ENCODE measurements at places on chromosomes 5 and 9.

GRCh38 chr9:109477258-109478050, 20.7 kb downstream of the PTPN3 start:
- DNase-seq: peak; percentile 26

- DNase-seq: no peak
Measured at GRCh38 chr9:96874947-96875460, 20.7 kb upstream of the ZNF782 start.

GRCh38 chr5:138884094-138884493, 9.0 kb upstream of the LRRTM2 start:
- no peak for DNase-seq

DNA sequence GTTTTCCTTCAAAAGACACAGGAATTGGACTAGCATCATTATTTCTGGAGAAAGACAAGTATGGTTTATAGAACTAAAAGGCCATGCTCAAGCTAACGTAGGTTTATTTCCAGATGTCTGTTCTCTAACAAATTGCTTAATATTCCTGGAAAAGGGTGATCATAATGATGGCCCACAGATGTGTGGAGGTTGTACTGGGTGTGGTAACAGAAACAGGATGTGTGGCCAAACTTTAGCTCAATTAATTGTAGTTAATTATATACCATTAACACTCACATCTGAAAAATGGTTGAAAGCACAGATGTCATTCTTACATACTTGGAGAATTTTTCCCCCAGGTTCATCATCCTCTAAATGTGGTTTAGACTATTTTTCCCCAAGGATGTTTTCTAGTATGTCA, 292.7 kb upstream of the RASA1 start:
- no peak for DNase-seq

DNA sequence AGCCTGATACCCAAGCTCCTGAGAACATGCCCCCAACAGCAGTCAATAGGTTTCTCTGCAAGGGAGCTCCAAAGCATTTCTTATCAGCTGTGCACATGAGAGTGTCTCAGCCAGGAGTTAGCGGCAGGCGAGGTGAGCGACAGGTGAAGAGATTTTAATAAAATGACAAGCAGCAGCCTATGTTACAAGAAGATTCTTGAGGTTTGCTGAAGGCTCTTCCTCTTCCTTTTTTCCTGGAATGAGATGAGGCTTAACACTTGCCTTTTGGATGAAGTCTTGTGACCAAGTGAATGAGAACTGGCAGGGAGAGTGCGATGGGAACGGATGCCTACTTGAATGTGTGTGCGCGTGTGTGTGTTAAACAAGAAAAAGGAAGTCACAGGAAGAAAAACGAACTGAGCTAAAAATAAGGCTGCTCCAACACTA, 76.1 kb downstream of the SHB start:
- DNase-seq: peak; percentile 16

Data from hematopoietic multipotent progenitor cell treated with erythropoietin and hydrocortisone succinate and interleukin-3 and kit ligand, for 15 days (in vitro differentiated cells).